ENCODE measurements at places on chromosomes 4 and X.

GRCh38 chr4:70183168-70183939 is 12.2 kb upstream of the ODAM start:
- DNase-seq: peak; percentile 8

- DNase-seq: no peak
Measured at GRCh38 chrX:151370906-151371305, 26.1 kb upstream of the VMA21 start.

DNA sequence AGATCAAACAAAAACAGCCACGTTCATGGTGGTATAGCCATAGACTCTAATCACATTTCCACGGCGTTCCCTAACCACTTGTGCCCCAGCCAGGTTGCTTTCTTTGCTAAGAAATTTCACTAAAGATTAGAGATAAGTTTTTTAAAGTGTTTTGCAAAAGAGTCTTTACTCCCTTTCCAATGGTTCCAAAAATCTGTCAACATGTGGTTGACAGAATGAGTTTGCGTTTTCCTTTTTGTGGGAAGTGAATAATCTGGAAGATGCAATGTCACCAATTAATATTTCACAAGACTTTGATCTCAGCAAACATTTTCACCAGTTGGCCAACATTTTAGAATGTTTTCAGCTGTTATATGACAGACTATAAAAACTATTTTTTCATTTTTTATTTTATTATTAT is 35.3 kb downstream of the CXCL1 start:
- no peak for DNase-seq

GRCh38 chrX:69203638-69204037 is 38.4 kb upstream of the PJA1 start:
- DNase-seq: no peak

GRCh38 chr4:26727844-26728243 is 132.8 kb upstream of the STIM2 start:
- DNase-seq: no peak
